Activated T-cell treated with anti-CD3 and anti-CD28 coated beads, Interleukin-2, amount 50 U/mL, for 72 hours (primary cell): ENCODE measurements at places on chromosomes 11 and 22. TPM values are rescaled to one million over a fixed set of nuclear protein-coding genes. Genes with fewer than 3 reads are reported as not detected.

CABP7 gene
- 0.14 TPM for total RNA-seq

DESI1 gene
- 52.6 TPM for total RNA-seq

CCDC15 gene
- total RNA-seq: 9.1 TPM

GRIK4 gene
- total RNA-seq: 0.12 TPM

RIC3 gene
- 17.8 TPM for total RNA-seq

STK33 gene
- 6.1 TPM for total RNA-seq

P2RY2 gene
- not detected for total RNA-seq

PAMR1 gene
- total RNA-seq: not detected

APOL5 gene
- total RNA-seq: not detected

UBQLNL gene
- not detected for total RNA-seq

POTEH gene
- total RNA-seq: not detected

HARBI1 gene
- total RNA-seq: 7.3 TPM

MORC2 gene
- 27.2 TPM for total RNA-seq

RCOR2 gene
- total RNA-seq: 0.96 TPM

WT1 gene
- not detected for total RNA-seq

KCNK7 gene
- total RNA-seq: 0.39 TPM

CRYBB2 gene
- not detected for total RNA-seq

MS4A12 gene
- not detected for total RNA-seq

RBM4B gene
- total RNA-seq: 18.4 TPM

WNT11 gene
- total RNA-seq: 0.12 TPM

LMNTD2 gene
- 5.5 TPM for total RNA-seq

RAG2 gene
- not detected for total RNA-seq

FOLR3 gene
- not detected for total RNA-seq

MIOX gene
- 5.2 TPM for total RNA-seq

BATF2 gene
- total RNA-seq: 0.31 TPM

OR5B21 gene
- total RNA-seq: 0.35 TPM

GLYAT gene
- total RNA-seq: not detected
